Midbrain (tissue), 1 donor: ENCODE measurements at places on chromosomes 2 and 18.
A peak's percentile ranks its signal among the peaks of the same experiment; 100 is the strongest.

DNA sequence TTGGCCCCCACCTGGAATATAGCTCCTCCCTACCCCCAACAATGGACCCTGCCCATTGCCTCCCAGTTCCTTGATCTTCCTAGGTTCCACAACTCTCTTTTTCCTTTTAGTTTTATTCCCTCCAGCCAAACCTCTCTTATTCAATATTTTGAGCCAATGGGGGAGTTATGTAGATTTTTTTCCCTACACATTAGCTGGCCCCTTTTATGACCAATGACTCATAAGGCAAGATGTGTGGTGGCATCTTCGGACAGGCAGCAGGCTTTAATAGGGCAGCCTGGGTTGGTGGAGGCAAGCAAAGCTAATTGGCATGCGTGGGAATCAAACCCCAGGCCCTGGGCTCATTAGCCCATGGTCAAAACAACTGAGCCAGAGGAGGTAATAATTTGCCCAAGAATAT is 9.2 kb downstream of the GRP start:
- DNase-seq = no peak

DNA sequence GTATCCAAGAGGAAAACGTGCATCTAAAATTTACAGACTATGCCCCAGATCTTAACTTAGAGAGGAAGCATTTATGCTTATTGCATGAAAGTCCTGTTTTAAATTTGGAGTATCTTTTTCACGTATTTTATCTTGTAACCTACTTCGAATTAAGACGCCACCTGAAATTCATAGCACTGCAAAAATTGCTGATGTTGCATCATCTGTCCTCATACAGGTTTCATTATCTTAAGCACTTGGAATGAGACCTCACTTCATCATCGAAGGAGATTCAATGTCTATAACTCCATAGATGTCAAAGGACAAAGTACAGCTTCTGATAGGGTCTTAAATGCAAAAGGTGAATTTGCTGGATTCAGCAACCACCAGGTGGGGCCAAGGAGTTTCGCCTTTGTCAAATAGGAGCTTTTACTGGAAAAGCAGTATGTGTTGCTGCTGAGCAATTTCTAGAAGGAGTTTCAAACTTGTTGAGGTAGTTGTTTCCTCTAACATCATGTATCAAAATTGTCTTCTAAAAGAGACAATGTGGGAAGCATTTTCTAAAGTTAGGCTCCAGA is 106.4 kb upstream of the CCDC85A start:
- DNase-seq = peak; percentile 17

GRCh38 chr2:197673106-197673505 is 2.3 kb downstream of the RFTN2 start:
- DNase-seq = no peak

DNA sequence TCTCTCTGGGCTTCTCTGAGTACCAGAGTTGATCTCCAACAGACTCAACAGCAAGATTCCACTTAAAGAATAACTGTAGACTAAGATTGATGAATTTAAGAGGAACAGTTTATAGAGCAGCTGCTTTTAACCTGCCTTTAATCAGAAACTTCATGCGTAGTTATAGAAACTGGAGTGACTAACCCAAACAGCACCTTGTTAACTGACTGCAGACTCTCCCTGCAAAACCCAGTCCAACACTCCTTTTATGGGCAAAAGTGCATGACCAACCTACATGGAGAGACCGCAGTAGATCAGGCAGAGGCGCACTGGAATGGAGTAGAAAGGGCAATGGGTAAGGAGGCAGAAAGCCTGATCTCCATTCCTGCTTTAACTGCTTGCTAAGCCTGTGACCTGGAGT is 110.6 kb downstream of the NRP2 start:
- DNase-seq = no peak

- no peak for DNase-seq
These were observed 57.8 kb downstream of the CYB5A start for GRCh38 chr18:74233933-74234325.

DNA sequence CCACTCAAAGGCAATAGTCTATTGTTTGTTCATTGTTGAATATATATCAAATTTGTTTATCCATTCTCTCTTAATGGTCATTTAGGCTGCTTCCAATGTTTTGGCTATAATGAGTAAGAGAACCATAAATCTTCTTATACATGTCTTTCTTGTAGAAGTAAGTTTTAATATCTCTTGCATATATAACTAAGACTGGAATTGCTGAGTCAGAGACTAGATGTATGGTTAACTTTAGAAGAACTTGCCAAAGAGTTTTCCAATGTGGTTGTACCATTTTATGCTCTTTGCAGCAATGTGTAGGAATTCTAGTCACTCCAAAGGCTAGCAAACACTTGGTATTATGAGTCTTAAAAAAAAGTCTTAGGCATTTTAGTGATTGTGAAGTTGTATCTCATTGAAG is 610.0 kb upstream of the GCFC2 start:
- no peak for DNase-seq

GRCh38 chr18:37302519-37302918 is 263.1 kb downstream of the CELF4 start:
- no peak for DNase-seq

GRCh38 chr2:160612266-160612856 is 118.8 kb upstream of the RBMS1 start:
- no peak for DNase-seq

DNA sequence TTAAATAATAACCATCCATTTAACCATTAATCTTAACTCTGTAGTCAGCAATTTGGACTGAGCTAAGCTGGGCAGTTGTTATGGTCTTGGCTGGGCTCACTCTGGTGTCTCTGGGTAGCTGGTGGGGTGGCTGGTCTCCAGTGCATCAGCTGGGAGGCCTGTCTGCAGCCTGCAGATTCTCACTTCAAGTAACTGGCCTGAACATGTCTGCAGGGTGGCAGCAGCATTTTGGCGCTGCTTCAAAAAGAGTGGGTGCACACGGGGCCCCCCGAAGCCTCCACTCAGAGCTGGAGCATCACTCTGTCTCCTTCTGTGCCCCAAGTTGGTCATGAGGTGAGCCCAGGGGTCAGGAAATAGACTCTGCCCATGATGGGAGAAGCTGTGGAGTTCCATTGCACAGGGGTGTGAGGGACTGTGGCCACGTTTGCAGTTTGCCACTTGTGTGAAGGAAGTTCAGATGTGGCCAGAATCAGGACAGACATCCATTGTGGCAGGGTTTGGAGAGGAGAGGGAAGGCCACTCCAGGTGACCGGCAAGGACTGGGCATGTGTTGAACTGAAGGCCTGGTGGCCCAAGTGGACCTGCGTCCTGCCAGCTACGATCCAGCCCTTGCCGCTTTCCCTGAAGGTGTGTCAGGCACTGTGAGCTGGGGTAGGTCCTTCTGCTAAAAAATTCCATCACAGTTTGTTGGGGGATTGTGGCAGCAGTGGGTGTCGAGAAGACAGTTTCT is 4.9 kb upstream of the ALLC start:
- DNase-seq = no peak

DNA sequence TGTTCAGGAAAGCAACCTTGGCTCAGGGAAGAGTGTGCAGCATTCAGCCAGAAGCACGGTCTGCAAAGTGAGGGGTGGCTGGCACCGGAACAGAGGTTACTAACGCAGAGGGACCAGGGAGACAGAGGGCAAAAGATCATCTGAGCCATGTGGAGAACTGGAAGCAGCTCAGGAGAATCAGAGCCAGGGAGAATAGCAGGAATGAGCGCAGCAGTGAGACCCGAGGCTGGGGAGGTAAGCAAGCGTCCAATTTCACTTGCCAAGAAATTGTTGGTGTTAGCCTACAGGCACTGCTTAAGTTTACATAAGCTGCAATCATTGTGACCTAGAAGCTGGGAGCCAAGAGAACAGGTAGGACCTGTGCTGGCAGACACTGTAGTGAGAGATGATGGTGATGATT is 372.6 kb upstream of the POU3F3 start:
- DNase-seq = no peak

DNA sequence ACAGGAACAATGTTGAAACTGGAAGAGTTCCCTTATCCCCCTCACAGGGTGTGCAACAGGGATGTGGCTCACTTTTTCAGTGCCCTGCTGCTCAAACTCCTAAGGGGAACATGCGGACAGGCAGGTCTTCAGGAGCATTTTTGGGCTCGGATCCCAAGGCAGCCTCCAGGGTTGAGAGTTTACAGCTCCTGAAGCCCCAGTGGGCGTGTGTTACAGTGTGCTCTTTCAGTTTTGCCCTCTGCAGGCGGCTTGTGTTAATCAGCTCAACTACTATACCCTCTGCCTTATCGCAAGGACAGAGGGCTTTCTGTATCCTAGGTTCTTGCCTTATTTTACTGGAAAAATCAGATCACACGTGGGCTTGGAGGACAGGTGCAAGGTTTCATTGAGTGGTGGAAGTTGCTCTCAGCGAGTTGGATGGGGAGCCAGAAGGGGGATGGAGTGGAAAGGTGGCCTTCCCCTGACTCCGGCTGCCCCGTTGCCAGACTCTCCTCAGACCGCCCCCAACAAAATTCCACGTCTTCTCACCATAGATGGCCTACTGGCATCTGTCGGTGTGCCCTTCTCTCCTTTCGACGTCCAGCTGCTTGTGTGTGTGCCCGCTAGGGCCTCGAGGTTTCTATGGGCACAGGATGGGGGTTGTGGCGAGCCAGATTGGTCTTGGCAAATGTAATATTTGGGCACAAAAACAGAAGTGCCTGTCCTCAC is 541.9 kb downstream of the TMX3 start:
- no peak for DNase-seq

- peak; percentile 56 for DNase-seq
These were observed 59.2 kb downstream of the DOCK10 start for GRCh38 chr2:224982910-224983711.

- DNase-seq = no peak
These were observed 18.7 kb upstream of the DYTN start for GRCh38 chr2:206736935-206737334.

DNA sequence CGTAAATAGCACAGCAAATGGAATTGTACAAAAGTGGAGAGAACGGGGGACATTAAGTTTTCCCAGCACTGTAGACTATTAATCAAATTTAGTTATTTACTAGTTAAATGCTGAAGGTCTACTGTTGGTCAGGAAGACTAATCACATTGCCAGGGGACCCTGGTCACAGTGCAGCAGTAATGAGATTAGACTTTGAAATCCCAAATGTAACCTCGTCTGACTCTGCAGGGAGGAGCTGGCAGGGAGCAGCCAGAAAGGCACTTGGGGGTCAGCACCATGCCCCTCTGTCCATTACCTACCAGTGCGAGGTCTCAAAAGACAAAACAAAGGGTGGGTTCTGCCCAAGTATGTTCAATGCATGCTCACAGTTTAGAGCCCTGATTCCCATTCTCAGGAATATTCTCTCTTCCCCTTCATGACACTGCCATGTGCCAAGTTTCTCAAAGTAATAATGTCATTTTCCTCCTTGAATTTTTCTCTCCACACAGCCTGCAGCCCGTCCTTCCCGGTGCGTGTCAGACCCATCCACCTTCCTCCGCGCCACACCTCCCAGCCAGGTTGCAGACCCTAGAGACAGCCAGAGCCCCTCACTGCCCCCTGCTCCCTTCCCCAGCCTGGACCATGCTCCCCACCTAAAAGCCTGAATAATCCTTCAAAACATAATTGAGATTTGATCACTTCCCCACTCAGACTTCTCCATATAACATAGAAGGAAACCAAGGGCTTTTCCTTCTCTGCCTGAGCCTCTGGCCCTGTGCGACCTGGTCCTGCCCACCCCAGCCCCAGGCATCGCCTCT is 52.5 kb downstream of the TMEM18 start:
- no peak for DNase-seq

DNA sequence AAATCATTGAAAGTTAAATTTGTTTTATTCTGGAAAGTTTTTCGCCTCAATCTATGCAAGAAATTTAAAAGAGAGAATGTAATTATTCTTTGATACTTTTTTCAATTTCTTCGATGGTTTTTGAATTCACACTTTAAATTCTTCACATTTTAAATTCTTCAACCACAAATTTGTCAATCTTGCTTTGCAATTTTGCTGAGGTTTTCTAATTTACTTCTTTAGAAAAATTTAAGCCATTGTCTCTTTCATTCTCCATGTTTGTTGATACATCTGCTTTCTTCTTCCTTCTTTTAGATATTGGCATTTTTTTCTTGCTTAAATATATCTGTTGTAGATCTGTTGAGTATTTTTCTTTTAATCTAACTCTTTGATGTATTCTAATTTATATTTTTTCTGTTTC is 301.9 kb upstream of the DSEL start:
- no peak for DNase-seq

DNA sequence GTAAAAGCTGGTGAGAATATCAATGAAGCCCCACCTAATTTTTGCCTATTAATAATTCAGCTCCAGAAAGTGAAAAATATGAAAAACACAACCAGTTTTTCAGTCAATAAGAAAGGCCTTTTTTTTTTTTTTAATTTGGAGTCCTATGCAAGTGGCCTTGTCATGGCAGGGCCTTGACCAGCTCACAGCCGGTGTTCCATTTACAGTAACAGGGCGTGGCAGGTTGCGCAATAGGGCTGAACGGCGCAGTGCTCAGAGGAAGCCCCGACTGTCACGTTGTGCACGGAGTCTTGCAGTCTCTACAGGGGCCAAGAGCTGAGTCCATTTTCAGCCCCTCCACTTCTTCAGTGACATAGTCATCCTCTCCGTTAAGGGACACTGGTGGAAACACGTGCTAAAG is 184.1 kb upstream of the FN1 start:
- DNase-seq = no peak

- no peak for DNase-seq
These were observed 49.3 kb downstream of the CD226 start for GRCh38 chr18:69898241-69898861.

DNA sequence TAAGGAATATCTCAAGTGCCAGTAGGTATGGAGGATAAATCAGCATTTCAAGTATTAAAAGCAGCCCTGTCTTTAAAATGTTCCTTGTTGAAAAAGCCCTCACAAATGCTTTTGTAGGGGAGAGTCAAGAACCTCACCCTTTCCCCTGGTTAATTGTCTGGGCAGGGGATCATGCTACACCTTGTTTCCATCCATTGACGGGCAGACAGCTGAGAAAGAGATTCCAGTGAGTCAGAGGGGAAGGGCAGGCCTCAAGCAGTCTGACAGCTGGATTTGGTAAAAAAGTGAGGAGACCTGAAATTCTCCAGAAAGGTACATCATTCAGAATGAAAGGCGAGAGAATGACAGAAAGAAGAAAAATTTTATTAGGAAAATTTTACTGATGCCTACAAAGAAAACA is 203.2 kb upstream of the CYP26B1 start:
- no peak for DNase-seq

DNA sequence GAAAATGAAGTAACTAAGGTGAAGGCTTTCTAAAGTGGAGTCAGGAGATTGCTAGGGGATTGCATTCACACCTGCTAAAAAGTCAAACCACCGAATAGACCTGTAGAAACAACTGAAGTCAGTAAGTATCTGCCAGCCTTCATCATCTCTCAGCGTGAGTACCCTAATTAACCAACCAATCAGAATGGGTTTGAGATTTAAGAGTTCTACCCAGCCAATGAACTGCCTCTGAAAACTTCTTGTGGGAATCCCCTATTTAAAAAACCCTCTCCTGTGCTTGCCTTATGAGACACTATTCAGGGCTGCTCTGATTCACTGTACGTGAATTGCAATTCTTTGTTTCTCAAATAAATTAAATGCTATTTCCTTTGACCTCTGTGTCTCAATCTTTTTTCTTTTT is 3.4 kb upstream of the FAM161A start:
- DNase-seq = no peak

- DNase-seq = no peak
These were observed 154.3 kb upstream of the FN1 start for GRCh38 chr2:215590010-215590745.

- no peak for DNase-seq
These were observed 5.5 kb downstream of the FZD5 start for GRCh38 chr2:207764096-207764630.
